ENCODE measurements at places on chromosomes 7 and 10. TPM values are rescaled to one million over a fixed set of nuclear protein-coding genes. Genes with fewer than 3 reads are reported as not detected.

The LIPM gene
- total RNA-seq: not detected

The AOC1 gene
- total RNA-seq: 0.09 TPM

DNA sequence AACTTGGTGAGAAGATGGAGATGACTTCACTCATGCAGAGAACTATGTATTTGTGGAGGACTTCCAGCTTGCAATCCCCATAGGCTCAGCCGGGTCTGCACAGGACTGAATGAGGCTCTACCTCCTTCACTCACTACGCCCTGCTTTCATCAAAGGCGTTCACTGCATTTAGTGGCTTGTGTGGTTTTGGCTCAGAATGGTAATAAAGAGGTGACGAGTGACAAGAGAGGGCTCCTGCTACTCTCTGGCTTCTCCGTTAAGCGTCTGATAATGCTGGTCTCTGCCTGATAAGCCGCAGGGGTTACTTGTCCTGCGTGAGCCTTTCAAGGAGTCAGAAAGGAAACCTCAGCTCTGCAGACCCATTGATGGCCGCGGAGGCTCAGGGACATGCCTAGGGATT, 343.4 kb downstream of the PRPF18 start:
- DNase-seq: no peak

- DNase-seq: no peak
These were observed 38.0 kb downstream of the ZCCHC24 start for GRCh38 chr10:79407423-79407796.

DNA sequence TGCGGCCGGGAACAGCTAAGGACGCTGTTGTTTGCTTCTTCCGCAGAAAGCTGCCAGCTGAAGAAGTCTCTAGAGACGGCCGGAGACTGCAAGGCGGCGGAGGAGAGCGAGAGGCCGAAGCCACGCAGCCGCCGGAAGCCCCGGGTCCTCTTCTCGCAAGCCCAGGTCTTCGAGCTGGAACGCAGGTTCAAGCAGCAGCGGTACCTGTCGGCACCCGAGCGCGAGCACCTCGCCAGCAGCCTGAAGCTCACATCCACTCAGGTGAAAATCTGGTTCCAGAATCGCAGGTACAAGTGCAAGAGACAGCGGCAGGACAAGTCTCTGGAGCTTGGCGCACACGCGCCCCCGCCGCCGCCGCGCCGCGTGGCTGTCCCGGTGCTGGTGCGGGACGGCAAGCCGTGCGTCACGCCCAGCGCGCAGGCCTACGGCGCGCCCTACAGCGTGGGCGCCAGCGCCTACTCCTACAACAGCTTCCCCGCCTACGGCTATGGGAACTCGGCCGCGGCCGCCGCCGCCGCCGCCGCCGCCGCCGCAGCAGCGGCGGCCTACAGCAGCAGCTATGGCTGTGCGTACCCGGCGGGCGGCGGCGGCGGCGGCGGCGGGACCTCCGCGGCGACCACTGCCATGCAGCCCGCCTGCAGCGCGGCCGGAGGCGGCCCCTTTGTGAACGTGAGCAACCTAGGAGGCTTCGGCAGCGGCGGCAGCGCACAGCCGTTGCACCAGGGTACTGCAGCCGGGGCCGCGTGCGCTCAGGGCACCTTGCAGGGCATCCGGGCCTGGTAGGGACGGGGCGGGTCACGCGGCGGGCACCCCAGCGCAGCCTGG, 2.4 kb downstream of the NKX2-3 start:
- DNase-seq: no peak

DNA sequence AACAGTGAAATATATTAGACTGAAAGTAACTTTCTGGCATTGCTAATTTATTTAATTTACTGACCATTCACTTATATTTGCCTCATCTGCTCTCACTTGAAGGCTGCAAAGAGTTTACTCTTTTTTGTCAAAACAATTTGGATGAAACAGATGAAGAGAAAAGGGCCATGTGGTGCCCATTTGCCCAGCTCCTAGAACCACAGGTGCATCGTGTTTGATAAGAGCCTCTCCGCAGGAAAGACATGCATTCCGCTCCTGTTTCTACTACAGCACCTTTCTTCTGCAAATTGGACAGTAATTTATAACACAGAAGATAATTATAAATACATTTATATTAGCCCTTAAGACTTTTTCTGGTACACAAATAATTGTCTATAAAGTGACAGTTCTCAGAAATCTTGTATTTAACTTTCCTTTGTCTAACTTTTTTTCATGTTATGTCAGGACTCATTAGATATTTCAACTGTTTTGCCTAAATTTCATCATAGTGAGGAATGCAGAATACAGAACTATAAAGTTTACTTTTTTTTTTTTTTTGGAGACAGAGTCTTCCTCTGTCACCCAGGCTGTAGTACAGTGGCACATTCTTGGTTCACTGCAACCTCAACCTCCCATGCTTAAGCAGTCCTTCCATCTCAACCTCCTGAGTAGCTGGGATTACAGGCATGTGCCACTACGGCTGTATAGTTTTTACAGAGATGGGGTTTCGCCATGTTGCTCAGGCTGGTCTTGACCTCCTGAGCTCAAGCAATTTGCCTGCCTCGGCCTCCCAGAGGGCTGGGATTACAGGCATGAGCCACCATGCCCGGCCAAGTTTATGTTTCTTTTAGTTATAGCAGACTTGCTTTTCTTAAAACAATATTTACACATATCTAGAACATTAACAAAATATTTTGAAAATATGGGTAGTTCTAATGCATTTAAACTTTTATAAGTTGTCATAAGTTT, 869 bp downstream of the LAMB4 start:
- DNase-seq: no peak

GRCh38 chr10:58741673-58742072, 229.0 kb downstream of the BICC1 start:
- no peak for DNase-seq

- no peak for DNase-seq
These were observed 14.3 kb downstream of the PTPRE start for GRCh38 chr10:127921075-127921752.

DNA sequence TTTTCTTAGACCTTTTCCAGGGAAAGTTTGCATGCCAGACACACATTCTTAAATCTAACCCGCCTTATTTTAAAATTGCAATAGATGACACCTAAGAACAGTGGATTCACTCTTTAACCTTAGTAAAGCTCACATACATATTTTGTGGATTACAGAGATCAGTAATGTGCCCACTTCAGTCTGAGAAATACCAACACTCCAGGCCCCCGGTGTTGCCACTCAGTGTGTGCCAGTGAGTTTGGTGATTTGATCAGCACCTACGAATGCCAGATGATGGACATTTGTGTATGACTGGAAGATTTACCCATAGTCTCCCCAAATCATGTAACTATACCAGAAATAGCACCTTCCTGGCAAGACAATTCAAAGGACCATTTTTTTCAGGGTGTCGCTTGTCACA, 2.6 kb downstream of the LRRN3 start:
- DNase-seq: no peak

The FGFBP3 gene
- total RNA-seq: 23.3 TPM

DNA sequence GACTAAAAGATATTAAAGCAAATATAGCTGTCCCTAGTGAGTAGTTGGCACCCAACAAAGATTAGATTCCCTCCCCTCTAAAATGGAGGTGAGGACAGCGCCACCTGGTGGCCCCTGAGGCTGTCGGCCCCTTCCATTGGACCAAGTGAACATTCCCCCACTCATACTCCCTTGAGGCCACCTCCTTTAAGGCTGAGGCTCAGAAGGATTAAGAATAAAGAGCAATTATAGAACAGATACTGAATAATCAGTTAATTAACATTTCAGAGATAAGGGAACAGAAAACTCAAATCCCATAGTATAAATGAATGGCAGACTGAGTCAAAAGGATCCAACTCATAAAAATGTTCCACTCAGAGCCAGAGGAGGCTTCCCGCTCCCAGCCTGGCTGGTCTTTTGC, 130.4 kb upstream of the GHITM start:
- DNase-seq: no peak

DNA sequence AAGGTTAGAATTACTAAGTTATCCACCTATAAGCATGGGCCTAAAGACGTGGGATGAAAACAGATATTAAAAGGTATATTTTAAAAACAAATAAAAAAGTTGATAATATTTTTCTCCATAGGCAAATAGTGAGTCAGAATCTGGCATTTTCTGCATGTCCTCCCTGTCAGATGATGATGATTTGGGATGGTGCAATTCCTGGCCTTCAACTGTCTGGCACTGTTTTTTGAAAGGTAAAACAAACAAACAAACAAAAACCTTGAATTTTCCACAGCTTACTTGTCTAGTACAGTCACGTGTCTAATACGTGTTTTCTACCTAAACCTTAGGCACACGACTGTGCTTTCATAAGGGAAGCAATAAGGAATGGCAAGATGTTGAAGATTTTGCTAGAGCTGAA, 17.4 kb downstream of the HBP1 start:
- DNase-seq: no peak

The NKX6-2 gene
- total RNA-seq: not detected

All from cerebellum (tissue), 4 donors.